ENCODE measurements at places on chromosomes 7 and 10. TPM values are rescaled to one million over a fixed set of nuclear protein-coding genes. Genes with fewer than 3 reads are reported as not detected.

Gene OR2A12
- not detected for total RNA-seq

Gene CPED1
- 15.9 TPM for total RNA-seq

Gene CNPY1
- total RNA-seq, result not detected

Gene OGDHL
- 3.2 TPM for total RNA-seq

Gene TAS2R5
- 1.2 TPM for total RNA-seq

Gene DYDC2
- 1.5 TPM for total RNA-seq

All from colonic mucosa (tissue), 4 donors.